CD4-positive, alpha-beta memory T cell (primary cell): ENCODE measurements at places on chromosomes 5 and 9. TPM values are rescaled to one million over a fixed set of nuclear protein-coding genes. Genes with fewer than 3 reads are reported as not detected.

FAM221B gene
- not detected for polyA plus RNA-seq

DBH gene
- not detected for polyA plus RNA-seq

CATSPER3 gene
- polyA plus RNA-seq: not detected

DMRTA1 gene
- 0.03 TPM for polyA plus RNA-seq

DNA sequence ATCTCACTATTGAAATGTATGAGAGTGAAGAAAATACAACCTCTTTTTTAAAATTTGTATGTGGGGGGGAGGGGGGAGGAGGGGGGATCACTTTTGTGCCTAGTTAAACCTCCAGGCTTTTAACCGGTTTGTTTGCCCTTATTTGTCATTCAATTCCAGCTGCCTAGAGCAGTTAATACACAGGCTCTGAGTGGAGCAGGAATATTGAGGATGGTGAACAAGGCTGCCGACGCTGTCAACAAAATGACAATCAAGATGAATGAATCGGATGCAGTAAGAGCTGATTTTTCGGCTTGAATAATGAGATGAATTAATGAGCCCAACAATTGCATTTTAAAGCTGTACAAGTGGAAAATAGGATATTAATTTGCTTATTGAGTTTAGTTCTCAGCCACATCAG, 28.7 kb upstream of the SNX24 start:
- no peak for DNase-seq

- DNase-seq: no peak
Measured at GRCh38 chr5:127561254-127561653, 43.8 kb downstream of the PRRC1 start.

DNA sequence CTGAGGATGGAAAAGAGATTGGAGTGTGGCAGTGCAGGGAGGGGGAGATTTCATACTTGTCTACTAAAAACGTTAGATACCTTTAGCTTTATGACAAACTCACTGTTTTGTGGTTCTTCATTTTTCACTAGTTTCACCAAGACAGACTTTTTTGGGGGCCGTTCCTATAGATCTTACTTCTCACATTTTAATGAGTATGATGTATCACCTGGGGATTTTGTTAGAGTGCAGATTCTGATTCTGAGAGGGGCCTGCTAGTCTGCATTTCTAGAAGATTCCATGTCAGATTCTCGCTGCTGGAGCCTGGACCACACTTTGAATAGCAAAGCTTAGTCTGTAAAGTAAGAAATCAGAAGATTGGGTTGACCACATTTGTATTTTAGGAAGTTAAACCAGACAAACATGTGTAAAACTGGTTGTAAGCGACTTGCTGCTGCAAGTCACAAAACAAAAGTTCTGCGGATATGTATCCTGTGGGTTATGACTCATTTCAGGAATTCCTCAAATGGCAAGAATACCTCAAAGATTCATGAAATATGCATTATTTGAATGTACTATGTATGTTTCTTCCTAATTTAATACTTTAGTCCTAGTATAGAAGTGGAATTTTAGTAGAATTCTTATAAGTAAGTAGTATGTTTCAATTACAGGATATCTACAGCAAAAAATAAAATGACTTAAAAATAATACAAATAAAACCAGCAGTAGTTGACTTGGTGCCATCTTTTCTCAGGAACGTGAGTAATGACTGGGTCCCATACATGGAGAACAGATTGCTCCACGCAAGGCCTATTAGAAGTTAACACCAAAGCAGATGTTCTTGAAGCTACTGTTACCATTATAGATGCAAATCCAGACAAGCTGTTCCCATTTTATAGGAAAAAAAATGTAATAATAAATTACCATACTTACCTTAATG, 27.8 kb downstream of the NFIL3 start:
- DNase-seq: no peak

DNA sequence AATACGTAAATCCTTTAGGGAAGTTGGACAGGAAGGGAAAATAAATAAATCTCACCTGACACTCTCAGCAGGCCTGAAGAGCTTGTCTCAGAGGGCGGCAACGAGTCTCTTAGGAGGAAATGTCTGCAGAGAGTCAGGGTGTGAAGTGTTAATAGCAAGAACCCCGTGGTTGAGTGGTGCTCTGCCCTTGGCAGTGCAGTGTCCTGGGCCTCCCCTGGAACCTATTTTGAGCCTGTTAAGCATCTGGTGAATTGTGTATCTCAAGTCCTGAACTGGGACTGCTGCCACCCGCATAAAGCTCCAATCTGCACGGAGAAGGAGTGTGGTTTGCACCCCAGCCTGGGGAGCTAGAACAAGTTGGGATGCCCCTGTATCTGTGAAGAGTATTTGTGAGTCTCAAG, 211.8 kb downstream of the GOLPH3 start:
- DNase-seq: no peak

GRCh38 chr9:110115826-110116542, 92.0 kb downstream of the C9orf152 start:
- no peak for DNase-seq

GRCh38 chr5:106376522-106376921, 1294.2 kb downstream of the EFNA5 start:
- DNase-seq: no peak

DNA sequence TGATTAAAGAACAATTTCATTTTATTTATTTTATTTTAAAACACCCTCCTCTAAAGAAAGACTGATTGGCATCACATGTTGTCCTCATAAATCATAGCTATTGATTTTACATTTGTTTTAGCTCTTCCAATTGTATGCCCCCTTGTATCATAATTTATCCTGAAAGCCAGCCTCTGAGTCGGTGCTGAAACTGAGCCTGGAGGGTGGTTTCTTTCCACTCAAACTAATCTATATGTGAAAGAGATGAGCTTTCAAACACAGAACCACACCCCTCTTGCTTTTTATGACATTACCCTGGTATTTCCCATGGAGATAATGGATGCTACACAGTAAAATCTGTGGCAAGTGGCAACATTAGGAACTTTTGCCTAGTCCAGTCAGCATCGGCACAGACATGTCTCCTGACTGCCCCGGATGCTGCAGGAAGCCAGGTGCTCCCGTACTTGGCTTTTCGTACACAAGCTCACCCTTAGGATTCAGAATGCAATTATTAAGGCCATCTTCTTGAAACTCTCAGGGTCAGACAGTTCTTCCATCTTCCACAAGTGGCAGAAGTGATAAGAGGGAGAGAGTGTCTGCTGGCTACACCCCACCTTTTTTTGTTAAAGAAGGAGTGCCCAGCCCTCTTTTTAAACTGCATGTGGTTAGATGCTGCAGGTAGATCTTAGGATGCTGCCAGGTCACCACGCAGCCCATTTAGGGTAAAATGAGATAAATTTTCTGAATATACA, 91.1 kb downstream of the SNCAIP start:
- no peak for DNase-seq

GRCh38 chr5:171702135-171702770, 83.4 kb upstream of the SMIM23 start:
- DNase-seq: no peak

- DNase-seq: no peak
Measured at GRCh38 chr5:72390836-72391235, 70.7 kb downstream of the PTCD2 start.

GRCh38 chr5:15420201-15420600, 79.8 kb upstream of the FBXL7 start:
- DNase-seq: no peak

GRCh38 chr5:145636371-145636770, 198.8 kb downstream of the PRELID2 start:
- DNase-seq: no peak

DNA sequence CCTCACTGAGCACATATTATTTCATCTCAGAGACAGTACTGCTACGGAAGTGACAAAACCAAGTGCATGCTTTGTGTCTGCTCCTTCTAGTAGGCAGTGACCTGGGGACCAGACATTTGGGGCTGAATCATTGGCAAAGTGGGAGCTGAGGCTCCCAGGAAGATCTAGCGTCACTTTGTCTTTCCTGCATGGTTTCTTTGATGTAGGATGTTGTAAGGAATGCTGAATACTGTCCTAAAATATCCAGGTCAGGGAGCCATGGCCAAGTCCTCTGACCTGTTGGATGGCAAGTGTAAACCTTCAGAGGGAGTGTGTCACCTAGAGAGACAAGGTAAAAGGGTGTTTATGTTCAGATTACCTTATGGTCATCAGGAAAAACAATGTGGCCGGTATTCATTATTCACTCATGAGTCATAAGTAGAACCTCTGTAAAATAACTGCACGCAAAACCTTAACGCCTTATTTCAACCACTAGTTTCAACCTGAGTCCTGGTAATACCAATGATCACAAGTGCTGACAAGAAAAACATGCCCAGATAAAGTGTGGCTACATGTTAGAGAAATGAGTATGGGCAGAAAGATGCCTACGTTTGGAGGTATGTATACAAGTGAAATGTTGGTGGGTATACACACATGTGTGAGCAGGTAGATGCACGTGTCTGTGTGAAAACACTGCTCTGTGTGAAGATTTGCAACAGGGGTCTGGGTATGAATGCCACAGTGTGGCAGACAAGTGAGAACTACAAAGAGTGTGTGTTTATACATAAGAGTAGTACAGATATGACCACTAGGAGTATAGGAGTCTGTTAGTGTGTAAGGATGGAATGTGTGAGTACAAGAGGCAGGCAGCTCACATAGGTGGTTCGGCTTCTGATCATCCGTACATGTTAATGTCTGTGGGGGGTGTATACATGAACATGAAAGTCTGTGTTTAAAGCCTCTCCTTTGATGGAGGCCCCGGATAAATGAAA, 263.9 kb downstream of the SPOCK1 start:
- no peak for DNase-seq

DNA sequence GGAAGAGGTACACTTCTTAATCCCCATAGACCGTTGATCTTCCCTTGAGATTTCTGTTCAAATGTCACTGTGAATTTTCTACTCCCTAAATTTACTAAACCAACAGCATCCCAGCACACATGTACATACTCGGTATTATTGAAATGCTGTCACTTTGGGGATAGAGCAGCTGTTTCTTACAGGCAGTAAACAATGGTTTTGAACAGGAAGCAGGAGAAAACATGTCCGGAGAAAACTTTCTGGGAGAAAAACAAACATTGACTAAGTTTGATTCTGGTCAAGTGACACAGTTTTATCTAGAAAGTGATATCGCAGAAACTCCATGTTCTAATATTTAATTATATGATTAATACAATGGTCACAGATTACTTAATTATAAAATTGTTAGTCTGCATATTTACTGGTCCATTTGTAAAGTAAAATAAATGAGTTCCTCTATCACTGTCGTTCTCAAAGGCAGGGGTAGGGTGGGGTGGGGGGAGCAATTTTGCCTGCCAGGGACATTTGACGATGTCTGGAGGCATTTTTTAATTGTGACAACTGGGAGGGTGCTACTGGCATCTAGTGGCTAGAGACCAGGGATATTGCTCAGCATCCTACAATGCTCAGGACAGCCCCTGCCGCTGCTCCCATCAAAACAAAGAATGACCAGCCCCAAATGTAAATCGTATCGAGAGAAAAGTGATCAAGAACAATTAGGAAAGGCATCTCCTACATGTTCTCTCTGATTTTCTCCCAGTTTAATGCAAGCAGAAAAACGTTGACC, 12.2 kb downstream of the TAS2R1 start:
- DNase-seq: no peak

DNA sequence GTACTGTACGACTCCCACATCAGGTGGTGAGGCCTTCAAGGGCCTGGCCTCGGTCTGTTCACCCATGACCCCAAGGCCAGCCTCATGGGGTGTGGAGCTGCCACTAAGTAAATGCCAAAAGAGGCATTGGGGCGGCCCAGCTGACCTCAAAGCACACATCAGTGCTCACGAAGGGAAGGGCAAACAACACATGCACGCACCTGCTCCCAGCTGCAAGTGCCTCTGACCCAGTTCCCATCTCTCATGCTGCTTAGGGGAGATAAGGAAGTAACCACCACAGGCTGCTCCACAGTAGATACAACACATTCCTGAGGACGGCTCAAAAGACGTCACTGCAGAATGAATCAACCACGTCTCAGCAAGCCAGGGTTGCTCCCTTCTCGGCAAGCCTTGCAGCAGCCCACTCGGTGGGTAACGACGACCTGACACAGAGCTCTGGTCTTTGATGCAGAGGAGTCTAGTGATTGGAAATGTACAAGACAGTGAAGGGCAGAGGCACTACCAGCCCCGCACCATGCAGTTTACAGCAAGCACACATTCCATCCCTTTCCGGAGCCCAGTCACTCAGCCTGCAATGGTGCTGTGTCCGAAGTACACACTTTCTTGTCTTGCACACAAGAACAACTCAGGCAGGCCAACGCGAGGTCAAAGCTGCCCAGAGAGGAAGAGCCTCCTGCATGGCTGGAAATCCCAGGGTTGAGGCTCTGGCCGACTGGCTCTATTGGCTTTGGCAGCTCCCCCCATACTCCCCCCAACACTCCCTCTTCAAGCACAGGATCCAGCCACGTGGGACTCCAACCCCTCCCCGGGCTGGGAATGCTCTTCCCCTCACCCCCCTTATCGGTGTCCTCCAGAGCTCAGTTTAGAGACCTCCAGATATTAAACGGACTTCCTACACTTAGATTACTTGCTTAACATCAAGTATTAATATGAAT, 31.8 kb downstream of the FABP6 start:
- DNase-seq: no peak

DNA sequence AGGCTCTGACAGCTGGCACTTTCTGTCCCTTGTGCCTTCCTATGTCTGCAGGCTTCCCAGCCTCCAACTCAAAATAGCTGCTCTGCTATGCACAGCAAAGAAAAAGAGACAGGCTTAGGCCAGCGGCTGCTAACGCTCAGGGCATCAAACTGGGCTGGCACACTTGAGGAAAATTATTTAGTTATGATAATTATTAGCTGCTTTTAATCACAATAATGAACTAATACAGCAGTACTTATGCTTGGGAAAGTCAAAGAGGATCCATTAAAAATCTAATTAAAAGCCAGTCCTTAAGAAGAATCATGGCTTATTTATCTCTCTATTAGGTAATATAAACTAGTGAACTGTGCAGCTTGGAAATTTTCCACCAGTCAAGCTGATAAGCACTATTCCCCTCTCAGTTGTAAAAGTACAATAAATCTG, 233.2 kb downstream of the SLIT3 start:
- no peak for DNase-seq

GRCh38 chr9:124710766-124711165, 60.3 kb downstream of the NR6A1 start:
- DNase-seq: no peak
